Calu3 (cell line): ENCODE measurements at places on chromosomes 4 and X. TPM values are rescaled to one million over a fixed set of nuclear protein-coding genes. Genes with fewer than 3 reads are reported as not detected.

The CYLC1 gene
- not detected in 2 replicates for total RNA-seq

The CXCL11 gene
- total RNA-seq: 6.0 and 38.4 TPM in 2 replicates

The GPRASP2 gene
- total RNA-seq: 7.1 and 9.0 TPM in 2 replicates

The BRS3 gene
- not detected in 2 replicates for total RNA-seq

The ADH1A gene
- not detected in 2 replicates for total RNA-seq

The MAGEC2 gene
- not detected in 2 replicates for total RNA-seq

The PCDH19 gene
- total RNA-seq: 0.02 and 0.50 TPM in 2 replicates

The EDA gene
- total RNA-seq: 5.0 and 5.7 TPM in 2 replicates

The CD99L2 gene
- 21.1 and 21.9 TPM in 2 replicates for total RNA-seq

The PCDH7 gene
- total RNA-seq: 0.45 and 1.8 TPM in 2 replicates

The DMP1 gene
- total RNA-seq: not detected in 2 replicates

The CLCN4 gene
- 9.9 and 13.3 TPM in 2 replicates for total RNA-seq

The EFHC2 gene
- 0.95 and 1.7 TPM in 2 replicates for total RNA-seq

The IL2 gene
- total RNA-seq: not detected in 2 replicates

The PABPC1L2B gene
- not detected in 2 replicates for total RNA-seq

The TCEAL6 gene
- total RNA-seq: not detected in 2 replicates

The PRR32 gene
- not detected in 2 replicates for total RNA-seq

The SUPT20HL2 gene
- total RNA-seq: not detected in 2 replicates

The HHIP gene
- 0.61 and 1.6 TPM in 2 replicates for total RNA-seq

The GYG2 gene
- 6.9 and 9.0 TPM in 2 replicates for total RNA-seq

The SSX4B gene
- not detected in 2 replicates for total RNA-seq

The RASL11B gene
- total RNA-seq: 0.42 and 0.64 TPM in 2 replicates

The GPRASP1 gene
- 3.6 and 3.9 TPM in 2 replicates for total RNA-seq

The CSN1S1 gene
- not detected in 2 replicates for total RNA-seq

The IL2RG gene
- 0.57 and 3.6 TPM in 2 replicates for total RNA-seq

The ARHGEF38 gene
- 16.6 and 22.8 TPM in 2 replicates for total RNA-seq

The TRO gene
- not detected in 2 replicates for total RNA-seq
